ENCODE measurements at places on chromosomes 13 and 19.

DNA sequence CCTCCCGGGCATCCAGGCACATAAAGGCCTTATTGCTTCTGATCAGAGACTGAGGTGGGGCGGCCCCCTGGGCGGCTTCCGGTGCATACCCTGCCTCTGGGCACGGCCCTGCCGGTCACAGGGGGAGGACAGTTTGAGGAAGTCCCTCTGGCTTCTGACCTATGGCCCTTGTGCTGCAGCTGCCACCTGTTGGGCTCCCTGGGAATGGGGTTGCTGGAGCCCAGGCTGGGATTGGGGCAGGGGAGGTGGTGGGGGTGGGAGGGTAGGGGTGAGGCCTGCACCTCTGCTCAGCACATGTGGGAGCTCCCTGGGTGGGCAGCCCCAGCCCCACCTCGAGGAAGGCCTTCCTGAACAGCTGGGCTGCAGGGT is 10.7 kb downstream of the ANO8 start:
- no peak for DNase-seq

DNA sequence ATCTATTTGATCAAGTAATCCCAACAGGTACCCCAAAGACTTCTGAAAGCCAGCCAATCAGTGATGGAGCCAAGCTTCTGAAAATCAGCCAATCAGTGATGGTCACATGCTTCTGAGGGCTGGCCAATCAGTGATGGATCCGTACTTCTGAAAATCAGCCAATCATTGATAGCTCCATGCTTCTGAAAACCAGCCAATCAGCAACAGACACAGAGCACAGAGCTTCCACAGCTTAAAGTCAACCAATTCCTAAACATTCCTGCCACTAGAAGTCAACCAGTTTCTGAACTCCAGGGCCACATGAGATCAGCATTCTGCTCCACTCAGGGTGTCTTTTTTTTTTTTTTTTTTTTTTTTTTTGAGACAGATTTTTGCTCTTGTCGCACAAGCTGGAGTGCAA is 8.2 kb upstream of the HSD17B14 start:
- DNase-seq = no peak

GRCh38 chr13:86051134-86052103 is 252.2 kb upstream of the SLITRK6 start:
- DNase-seq = no peak

DNA sequence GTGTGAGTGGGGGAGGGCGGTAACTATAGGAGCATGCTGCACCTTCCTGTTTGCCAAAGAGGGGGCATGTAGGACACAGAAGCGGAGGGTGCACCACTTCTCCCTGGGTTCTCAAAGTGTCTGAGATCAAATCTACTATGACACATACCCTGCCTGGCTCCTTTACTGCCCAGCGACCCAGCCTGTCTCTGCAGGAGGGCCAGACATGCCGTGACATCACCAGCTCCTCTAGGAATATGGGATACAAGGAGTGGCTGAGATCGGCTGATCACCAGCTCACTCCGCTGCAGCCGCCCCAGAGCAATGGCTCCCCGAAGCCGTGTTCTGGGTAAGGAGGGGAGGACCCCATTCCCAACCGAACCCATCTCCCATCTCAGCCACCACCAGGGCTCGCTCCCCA is 16.4 kb upstream of the IGFL1 start:
- no peak for DNase-seq

GRCh38 chr19:17021793-17022590 is 4.6 kb downstream of the CPAMD8 start:
- DNase-seq = no peak
